ENCODE measurements at places on chromosomes 16 and 17.
A peak's percentile ranks its signal among the peaks of the same experiment; 100 is the strongest.

GRCh38 chr16:22888791-22889190 lies 74.8 kb downstream of the HS3ST2 start:
- DNase-seq: no peak

GRCh38 chr17:60167065-60167741 lies 17.4 kb downstream of the CA4 start:
- peak; percentile 44 for DNase-seq

- DNase-seq: no peak
Observed at GRCh38 chr17:63490329-63490728, 13.5 kb downstream of the ACE start.

DNA sequence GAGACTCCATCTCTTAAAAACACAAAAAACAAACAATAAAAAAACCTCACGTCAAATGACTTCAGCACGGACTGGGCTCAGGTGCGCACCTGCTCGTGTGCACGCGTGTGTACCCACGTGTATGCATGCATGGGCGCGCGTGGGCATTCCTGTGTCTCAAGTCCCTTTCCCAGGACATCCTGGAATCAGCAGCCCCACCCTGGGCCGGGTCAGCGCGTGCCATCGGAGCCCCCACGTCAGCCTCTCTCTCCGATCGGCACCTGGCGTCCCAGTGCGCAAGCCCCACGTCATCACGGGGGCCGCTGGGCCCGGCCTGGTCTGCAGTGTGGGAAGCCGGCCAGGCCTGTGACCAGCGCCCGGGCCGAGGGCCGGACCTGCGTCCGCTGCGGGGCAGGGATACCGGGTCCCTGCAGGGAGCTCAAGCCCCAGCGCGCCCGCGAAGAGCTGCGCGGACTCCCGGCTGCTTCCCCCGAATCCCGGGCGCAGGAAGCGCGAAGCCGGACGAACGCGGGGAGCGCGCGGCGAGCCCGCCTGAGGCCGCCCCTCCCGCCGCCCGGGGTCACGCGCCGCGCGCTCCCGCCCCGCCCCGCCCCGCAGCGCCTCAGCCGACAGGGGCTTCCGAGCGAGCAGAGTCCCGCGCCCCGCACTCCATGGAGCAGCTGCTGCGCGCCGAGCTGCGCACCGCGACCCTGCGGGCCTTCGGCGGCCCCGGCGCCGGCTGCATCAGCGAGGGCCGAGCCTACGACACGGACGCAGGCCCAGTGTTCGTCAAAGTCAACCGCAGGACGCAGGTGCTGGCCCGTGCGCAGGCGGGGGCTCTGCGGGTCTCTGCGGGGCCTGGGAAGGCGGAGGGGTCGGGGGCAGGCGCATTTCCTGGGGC lies at the start of gene FN3K:
TSS of gene FN3K (plus strand) at position 629 of the 880 bp plus-strand sequence. CDS start at position 651, 22 bp downstream.
- DNase-seq: peak; percentile 52

DNA sequence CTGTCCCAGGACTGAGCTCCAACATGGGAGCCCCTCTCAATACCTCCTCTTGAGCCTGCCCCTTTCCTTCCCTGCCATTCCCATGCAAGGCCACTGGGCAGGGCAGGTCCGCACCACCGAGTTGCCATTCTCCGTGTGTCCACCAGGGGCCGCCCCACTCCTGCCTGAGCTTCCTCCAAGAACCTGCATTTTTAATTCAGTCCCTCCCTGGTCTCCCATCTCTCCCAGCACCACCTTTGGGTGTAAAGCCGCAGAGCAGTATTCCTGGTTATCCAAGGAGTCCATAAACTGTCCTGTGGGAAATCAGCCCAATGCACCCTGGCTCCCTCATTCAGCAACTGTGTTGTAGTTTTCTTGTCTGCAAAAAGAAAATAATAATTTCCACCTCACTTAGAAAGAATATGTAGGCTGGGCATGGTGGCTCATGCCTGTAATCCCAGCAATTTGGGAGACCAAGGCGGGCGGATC lies 15.9 kb upstream of the ANKRD40CL start:
- peak; percentile 87 for DNase-seq

- DNase-seq: no peak
Observed at GRCh38 chr17:33113276-33113990, 121.8 kb downstream of the SPACA3 start.

DNA sequence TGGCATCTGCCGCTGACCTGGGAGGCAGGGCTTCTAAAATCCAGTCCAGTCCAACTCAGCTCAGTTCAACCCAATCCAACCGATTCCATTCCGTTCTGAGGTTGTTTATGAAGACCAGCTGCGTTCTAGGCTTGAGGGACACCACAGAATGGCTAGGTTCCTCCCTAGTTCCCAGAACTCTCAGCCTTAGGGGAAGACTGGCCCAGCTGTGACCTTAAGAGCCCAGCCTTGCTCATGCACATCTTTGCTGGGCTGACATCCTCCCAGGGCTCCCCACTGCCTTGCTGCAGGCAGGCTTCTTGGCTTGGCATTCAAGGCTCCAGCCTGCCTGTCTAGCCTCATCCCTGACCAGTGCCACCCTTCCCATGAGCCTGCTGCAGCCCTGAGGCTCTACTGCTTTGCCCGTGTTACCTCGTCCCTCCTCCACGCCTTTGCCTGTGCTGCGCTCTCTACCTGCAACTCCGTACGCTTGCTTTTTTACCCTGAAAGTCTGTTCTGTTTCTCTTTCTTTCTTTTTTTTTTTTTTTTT lies 7.9 kb downstream of the SLC12A3 start:
- DNase-seq: no peak
